Muscle of arm (tissue), 14 donors: ENCODE measurements at places on chromosomes 2 and 18. TPM values are rescaled to one million over a fixed set of nuclear protein-coding genes. Genes with fewer than 3 reads are reported as not detected.

Gene SCN9A
- 5.1 TPM for polyA plus RNA-seq

DNA sequence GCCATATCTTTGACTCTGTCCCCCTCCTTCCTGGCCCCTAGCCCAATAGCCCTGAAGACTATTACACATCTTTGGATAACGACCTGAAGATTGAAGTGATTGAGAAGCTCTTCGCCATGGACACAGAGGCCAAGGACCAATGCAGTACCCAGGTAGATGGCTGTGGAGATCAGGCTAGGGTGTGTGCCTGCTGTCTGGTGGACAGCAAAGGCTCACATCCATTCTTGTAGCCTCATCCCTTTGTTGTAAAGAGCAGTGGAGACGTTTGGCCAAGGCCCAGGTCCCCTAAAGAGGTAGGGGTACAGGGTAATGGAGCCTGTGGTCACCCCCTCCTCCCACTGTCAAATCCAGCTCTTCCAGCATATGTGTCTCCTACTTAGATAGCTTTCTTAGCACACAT, 81.4 kb downstream of the EPAS1 start:
- DNase-seq = no peak

DNA sequence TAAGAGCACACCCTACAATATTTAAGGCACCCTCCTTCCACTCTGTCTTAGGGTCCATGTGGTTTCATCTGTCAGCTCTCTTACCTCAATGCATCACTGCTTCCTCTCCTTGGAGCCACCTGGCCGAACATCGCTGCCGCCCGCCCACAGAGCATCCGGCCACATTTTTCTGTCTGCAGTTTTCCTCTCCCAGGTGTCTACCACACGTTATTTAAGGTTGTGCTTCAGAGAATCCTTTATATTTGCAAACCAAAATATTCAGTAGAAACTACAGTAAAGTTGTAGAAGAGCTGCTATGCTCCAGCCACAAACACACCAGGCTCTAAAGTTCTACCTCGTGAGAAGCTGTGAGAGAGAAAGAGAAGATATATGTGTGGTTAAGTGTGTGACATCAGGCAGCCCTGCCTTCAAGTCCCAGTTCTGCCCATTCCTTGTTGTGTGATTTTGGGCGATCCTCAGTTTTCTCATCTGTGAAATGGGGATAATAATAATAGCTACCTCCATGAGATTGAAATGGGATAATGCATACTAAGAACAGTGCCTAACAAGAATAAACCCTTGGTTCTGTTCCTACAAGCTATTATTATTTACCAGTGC, 4.9 kb upstream of the STK17B start:
- no peak for DNase-seq

DNA sequence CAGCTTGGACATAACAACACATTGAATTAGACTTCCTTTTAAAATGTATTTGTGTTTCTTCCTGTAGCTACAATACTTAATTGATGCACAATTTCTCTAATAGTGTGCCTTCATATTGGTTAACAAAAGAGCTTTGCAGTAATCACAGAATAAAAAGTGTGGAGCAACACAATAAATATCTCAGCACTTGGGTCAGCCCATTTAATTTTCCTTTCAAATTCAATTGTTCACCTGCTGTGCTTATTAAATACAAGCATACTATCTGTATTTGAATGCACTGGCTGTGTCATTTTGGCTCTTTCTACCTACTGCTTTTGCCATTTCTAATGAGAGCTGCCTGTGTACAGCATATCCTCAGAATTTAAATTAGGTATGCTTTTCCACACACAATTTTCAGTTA, 1641.3 kb upstream of the SLC39A10 start:
- DNase-seq = no peak

DNA sequence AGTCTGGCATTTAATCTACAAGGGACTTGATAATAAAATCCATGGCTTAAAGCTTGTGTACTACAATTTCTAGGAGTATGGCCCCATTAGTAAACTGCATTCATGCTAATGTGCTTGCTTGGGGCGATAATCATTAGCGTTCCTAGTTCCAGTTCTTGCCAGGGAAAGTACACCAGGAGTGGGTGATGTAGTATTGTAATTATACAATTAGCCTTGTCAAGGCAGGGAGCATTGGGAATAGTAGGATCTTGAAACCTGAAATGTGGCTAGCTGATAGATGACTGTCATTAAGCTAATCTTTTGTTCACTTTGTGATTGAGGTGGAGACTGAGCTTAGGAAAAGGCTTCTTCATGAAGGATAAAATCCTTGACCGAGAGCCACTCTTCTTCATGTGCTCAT, 989.2 kb downstream of the CPS1 start:
- DNase-seq = no peak

GRCh38 chr2:203690441-203691047, 15.9 kb upstream of the CD28 start:
- no peak for DNase-seq

GRCh38 chr2:239669899-239670460, 269.2 kb upstream of the HDAC4 start:
- DNase-seq = no peak

GRCh38 chr2:240632306-240632721, 7.0 kb downstream of the GPR35 start:
- DNase-seq = no peak

GRCh38 chr2:13819896-13820295, 812.6 kb upstream of the LRATD1 start:
- no peak for DNase-seq

- DNase-seq = no peak
Measured at GRCh38 chr18:76903386-76903785, 81.0 kb downstream of the ZNF236 start.

GRCh38 chr2:102837626-102838198, 75.9 kb downstream of the TMEM182 start:
- no peak for DNase-seq

- no peak for DNase-seq
Measured at GRCh38 chr18:10169064-10169562, 255.3 kb downstream of the VAPA start.

DNA sequence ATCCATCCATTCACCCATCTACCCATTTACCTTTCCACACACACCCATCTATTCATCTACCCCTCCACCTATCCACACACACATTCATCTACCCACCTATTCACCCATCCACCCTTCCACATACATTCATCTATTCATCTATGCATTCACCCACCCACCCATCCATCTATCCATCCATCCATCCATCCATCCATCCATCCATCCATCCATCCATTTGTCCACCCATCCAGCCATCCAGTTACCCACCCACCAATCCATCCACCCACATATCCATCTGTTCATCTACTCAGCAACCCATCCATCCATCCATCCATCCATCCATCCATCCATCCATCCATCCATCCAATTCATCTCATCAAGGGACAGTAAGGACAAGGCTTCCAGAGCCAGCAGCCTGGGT, 74.0 kb downstream of the INHBB start:
- DNase-seq = no peak

DNA sequence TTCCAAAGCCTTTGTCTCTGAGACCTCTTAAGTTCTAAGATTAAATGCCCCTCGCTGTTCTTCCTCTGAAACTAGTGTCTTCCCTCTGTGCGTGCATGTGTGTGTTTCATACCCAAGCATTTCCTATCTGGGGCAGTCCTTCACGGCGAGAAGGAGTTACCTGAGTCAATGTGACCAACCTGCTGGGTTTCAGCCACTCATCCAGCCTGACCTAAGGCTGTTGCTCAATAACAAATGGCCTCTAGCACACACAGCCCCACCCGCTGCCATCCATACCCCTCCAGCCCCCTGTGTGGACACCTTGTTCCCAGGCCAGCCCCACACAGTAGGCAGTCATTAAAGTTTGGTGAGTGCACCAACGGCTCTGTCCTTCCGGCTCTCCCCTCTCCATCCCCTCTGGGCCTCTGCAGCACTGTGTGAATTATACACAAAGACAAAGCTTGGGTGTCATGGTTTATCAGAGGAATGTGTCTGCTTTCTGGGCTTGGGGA, 53.8 kb upstream of the FOSL2 start:
- no peak for DNase-seq

GRCh38 chr2:37414470-37414949, 70.1 kb downstream of the QPCT start:
- peak; percentile 57 for DNase-seq

GRCh38 chr2:62566847-62567246, 60.9 kb upstream of the TMEM17 start:
- DNase-seq = no peak

DNA sequence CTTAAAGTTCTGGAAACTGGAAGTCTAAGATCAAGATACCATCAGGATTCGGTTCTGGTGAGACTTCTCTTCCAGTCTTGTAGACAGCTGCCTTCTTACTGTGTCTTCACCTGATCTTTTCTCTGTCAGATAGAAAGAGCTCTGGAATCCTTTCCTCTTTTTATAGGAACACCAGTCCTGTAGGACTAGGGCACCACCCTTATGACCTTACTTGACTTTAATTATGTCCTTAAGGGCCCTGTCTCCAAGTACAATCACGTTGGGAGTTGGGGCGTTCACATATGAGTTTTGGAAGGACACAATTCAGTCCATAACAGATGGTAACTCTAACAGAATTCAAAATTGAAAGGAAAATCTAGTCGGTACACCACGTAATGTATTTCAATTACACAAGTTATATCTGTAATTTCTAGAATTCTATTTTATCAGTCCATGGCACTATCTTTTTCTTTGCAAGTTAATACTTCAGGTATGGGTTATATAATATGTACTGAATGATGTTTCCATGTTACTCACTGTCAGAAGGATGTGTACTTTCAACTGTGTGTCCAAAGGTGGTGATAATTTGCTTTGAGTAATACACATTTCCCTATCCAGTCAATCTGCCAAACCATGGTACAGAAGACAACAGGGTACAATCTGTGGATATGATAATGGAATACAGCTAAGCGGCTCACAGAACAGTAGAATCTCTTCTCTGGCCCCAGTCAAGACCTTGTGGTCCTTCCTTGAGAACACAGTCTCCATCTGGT, 1.2 kb upstream of the SCYGR5 start:
- no peak for DNase-seq

- DNase-seq = no peak
Measured at GRCh38 chr2:28809927-28810326, 707 bp upstream of the SPDYA start.

DNA sequence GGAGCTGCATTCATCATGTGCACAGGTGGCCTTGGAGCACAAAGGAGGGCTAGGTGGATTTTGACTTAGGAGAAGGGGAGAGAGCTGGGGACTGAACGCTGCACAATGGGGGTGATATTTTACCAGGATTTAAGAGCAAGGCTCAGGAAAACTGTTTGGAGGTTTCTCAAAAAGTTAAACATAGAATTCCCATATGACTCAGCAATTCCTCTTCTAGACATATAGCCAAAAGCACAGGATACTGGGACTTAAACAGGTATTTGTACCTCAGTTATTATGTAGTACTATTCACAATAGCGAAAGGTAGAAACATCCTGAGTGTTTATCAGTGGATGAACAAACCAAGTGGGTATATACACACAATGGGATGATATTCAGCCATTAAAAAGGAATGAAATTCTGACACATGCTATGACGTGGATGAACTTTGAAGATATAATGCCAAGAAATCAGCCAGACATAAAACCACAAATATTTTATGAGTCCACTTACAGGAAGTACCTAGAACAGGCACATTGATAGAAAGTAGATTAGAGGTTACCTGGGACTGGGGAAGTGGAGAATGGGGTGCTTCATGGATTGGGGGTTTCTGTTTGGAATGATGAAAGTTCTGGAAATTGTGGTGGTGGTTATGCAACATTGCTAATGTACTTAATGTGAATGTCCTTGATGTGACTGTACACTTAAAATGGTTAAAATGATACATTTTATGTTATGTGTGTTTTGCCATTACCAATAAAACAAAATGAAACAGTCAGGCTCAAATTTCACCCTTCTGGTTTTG, 216.9 kb downstream of the HAUS1 start:
- DNase-seq = no peak

DNA sequence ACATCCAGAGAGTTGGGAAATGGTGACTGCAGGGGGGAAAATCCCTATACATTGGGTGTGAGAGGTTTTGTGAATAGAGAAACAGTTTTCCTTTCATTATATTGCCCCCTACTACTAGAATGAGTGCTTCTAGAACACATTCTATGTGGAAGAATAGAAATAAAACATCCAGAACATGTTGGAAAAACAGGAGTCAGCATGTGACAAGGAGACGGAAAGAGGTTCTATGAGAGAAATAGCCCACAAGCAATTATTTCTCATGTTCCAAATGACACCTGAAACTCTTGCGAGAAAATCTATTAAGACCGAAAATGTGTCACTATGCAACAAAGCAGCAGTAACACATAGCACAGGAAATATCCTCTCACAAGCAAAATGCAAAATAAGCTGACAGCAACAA, 202.7 kb upstream of the SPOPL start:
- DNase-seq = no peak
